Right ventricle myocardium inferior (tissue), 1 donor: ENCODE measurements at places on chromosomes 2 and 18. TPM values are rescaled to one million over a fixed set of nuclear protein-coding genes. Genes with fewer than 3 reads are reported as not detected.

- DNase-seq, result no peak
These were observed 266.8 kb upstream of the FBXO11 start for GRCh38 chr2:48173141-48173540.

DNA sequence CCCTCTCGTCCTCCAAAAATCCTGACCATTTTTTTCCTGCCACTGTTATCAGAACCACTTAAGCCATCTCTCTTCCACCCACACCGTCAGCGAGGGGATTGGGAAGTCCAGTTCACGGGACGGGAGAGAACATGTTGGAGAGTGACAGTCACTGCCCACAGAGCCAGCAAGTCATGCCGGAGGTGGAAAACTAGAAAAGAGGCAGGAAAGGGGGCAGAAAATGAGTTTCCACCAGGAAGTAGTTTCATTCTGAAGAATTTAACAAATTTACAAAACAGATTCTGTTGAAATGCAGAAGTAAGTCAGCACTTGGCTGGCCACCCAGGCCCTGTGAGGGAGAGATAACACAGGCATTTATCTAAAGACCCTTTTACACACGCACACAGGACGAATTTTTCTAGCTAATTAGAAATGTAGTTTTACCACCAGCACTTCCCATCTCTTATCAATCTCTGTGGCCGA lies 431.3 kb downstream of the TSN start:
- DNase-seq, result no peak

GRCh38 chr2:226524381-226524843 lies 275.2 kb downstream of the IRS1 start:
- DNase-seq, result no peak

GRCh38 chr2:239184179-239184578 lies 216.6 kb downstream of the HDAC4 start:
- DNase-seq, result no peak

DNA sequence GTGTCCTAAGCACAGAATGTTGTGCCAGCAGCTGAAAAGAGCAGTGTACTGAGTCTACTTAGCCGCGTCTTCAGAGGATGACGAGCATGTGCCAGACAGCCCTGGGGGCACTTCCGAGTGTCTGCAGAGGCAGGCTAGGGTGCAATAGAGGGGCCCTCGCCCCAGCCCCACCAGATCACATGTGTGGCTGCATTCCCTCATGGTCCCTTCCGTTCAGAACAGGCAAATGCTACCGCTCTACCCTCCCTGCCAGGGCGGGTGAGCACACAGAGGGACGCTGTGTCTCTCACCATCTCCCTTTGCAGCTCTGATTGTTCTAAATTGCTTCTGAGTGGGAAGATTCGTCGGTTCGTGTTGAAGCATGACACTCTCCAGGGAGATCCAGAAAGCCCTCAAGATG lies 212.2 kb upstream of the RAB12 start:
- no peak for DNase-seq

DNA sequence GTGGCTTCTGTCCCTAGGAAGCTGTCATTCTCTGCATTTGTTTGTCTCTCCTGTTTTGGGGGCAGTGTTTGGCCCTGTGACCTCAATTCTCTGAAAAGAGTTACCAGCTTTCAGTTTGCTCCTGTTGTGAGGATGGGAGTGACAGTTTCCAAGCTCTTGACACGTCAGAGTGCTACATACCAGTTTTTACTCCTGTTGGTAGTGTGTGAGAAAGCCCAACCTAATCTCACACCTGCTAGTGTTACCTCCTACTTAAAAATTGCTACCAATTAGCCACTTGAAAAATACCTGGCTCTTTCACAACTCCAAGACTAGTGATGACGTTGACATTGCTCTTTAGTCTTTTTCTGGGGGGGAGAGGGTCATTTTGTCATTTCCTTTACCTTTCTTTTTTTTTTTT lies 14.1 kb downstream of the SKA1 start:
- no peak for DNase-seq

GRCh38 chr18:7579176-7579917 lies 12.2 kb downstream of the PTPRM start:
- no peak for DNase-seq

DNA sequence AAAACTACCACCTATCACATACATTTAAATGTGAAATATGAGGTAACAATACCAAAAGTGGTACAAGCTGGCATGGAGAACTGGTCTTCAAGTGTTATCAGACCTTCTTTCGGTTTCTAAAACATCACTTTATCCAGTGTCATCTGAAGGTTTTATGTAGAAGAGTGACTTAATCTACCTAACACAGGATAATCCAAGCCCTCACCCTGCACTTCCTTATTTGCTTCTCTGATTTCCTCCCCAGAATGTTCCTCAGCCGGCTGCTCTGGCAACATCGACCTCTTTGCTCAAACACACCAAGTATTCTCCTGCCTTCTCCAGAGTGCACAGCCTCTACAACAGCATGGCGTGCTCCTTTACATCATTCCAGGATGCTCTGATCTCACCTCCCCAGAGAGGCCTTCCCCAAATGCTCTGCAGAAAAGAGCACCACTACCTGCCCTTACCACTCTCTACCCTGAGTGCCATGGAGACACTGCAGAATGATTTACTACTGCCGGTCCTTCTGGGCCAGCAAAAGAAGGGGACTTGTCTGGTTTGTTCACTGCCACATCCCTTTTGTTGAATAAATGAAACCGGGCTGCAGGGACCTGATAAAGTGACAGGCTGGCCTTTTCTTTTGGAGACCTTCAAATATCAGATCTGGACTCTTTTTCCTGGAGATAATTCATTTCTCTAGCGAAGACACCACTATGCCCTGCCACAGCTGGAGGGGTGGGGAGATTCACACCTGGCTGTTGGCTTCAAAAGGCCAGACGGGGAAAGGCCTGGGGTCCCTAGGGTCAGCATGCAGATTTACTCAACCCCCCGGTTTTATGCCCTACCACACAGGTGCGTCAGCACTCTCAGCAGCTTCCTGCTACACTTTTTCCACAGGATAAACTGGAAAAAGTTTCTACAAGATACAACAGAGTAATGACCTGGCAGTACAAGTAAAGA lies 42.0 kb downstream of the TTR start:
- DNase-seq, result no peak

The ACVR1C gene
- 0.81 TPM for total RNA-seq

The FAP gene
- total RNA-seq, result 0.62 TPM
